Body of pancreas (tissue), 4 donors: ENCODE measurements at places on chromosomes 11 and 22. TPM values are rescaled to one million over a fixed set of nuclear protein-coding genes. Genes with fewer than 3 reads are reported as not detected.

The XKR3 gene
- total RNA-seq: not detected

DNA sequence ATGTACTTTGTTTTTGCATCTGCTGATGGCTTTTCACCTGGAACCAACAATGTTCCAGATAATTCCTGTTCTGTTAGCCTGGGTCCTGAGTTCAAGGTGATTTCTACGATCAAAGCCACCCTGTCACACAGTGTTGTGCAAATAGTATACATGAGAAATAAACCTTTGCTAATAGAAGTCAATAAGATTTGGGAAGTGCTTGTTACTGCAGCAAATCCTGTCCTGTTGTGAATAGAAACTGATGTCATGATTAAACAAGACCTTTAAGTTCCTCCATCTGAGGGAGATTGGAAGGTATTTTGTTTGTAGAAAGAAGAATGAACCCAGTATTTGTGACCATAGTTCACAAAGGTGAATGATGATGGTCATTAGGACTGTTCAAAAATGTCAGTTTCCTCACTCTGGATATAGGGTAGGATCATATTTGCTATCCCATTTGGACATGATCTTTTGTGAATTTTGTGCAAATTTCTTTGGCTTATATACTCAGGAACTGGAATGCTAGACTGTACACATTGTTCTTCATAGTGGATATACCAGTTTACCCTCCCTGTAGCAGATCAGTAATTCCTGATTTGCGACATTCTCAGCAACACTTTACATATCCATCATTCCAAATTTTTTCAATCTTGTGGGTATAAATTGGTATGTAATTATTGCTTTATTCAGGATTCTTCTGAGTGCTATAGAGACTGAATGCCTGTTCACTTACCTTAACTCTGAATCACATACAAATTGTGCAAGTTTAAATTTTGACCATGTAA is 428.5 kb downstream of the METTL15 start:
- DNase-seq: no peak

The FAT3 gene
- 0.26 TPM for total RNA-seq

DNA sequence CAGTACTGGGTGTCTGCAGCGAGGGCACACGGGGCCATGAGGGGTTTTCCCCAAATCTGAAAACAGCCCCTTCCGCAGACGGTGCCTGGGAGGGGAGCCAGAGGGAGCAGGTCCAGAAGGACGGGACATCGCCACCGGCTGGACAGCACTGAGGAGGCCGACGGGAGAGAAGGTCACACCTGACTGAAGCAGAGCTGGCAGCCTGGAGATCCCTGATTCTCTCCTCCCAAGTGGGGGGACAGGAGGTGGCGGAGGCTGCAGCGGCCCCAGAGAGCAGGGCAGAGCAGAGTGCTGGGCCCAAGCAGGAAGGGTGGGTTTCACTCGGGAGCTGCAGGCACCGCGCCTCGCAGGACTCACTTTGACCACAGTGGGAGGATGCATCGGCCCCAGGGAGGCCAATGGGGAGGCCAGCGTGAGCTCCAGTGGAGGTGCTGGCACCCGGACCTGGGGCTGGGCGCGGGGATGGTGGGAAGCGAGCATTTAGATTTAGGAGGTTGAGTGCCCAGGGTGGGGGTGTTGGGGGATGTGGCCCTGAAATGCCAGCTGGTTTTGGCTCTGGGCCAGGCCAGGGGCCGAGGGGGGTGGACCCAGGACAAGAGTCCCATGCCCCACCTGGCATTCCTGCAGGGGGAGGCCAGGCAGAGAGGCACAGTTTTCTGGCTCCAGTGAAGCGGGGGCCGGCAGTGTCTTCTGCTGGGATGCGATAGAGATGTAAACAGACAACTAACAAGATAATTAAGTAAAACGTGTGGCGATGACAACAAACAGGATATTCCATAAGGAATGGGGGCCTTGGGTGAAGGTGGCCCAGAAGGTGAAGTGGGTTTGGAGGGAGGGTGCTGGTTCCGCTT is 92.3 kb upstream of the FGF3 start:
- DNase-seq: peak; percentile 34

The TSPAN32 gene
- 5.9 TPM for total RNA-seq

The CALCB gene
- total RNA-seq: 11.5 TPM

The STK33 gene
- total RNA-seq: 14.8 TPM

DNA sequence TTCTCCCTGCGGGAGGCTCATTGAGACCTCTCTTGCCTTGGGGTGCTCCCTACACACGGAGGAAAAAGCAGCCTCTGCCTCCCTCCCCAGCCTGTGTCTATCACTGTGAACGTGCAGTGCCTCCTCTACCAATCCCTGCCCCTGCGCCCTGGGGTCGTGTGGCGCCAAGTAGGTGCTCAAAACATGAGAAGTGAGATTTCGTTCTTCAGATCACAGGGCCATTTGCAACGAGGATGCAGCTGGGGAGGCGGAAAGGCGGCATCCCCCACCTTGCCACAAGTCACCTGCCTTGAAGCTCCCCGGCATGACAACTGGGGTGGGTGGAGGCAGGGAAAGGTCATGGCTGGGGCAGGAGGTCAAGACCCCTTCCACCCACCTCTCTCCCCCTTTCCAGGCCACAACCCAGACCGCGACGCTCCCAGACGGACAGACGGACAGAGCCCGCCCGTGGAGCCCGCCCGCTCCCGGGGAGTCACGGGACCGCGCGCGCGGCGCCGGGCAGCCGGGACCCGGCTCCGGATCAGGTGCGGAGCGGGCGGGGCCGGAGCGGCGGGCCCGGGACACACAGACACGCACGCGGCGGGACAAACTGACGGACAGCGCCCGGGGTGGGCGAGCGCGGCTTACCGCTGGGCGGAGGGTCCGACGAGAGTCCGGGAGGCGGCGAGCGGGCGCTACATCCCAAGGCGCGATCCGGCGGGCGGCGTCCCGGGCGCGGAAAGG is 485 bp downstream of the KCNJ4 start:
- no peak for DNase-seq

GRCh38 chr11:35165030-35165422 is 26.1 kb downstream of the CD44 start:
- no peak for DNase-seq

GRCh38 chr11:64887234-64887756 is 8.9 kb upstream of the EHD1 start:
- DNase-seq: no peak

The PRMT3 gene
- total RNA-seq: 15.6 TPM
